ENCODE measurements at places on chromosomes 12 and 14. TPM values are rescaled to one million over a fixed set of nuclear protein-coding genes. Genes with fewer than 3 reads are reported as not detected.

Gene MGAT4C
- 0.09 TPM for total RNA-seq

Gene LRTM2
- not detected for total RNA-seq

Gene CLIP1
- total RNA-seq, result 49.0 TPM

Gene NUAK1
- 12.0 TPM for total RNA-seq

Gene KRT81
- total RNA-seq, result 3,731 TPM

Gene DTX3
- total RNA-seq, result 18.1 TPM

Gene ACVRL1
- total RNA-seq, result 0.07 TPM
